ENCODE measurements at places on chromosomes 5 and 9. TPM values are rescaled to one million over a fixed set of nuclear protein-coding genes. Genes with fewer than 3 reads are reported as not detected.

Gene SLC36A2
- total RNA-seq = not detected

Gene CEP78
- total RNA-seq = 9.6 TPM

Gene LCN12
- total RNA-seq = 20.5 TPM

Gene GRXCR2
- not detected for total RNA-seq

GRCh38 chr9:114271556-114272510, 51.1 kb upstream of the ORM1 start:
- H3K27ac ChIP-seq = no peak overlapping the region
- no peaks in the 10 kb centered on the region for H3K27me3 ChIP-seq
- DNase-seq = no peak
- no peaks in the 10 kb centered on the region for H3K36me3 ChIP-seq

- no peak for DNase-seq
- no peaks in the 10 kb centered on the region for H3K27me3 ChIP-seq
- no peak overlapping the region for H3K27ac ChIP-seq
- peaks cover 4% of the 10 kb centered on the region for H3K4me1 ChIP-seq
Observed at GRCh38 chr9:129822898-129823541, 916 bp downstream of the TOR1A start.

DNA sequence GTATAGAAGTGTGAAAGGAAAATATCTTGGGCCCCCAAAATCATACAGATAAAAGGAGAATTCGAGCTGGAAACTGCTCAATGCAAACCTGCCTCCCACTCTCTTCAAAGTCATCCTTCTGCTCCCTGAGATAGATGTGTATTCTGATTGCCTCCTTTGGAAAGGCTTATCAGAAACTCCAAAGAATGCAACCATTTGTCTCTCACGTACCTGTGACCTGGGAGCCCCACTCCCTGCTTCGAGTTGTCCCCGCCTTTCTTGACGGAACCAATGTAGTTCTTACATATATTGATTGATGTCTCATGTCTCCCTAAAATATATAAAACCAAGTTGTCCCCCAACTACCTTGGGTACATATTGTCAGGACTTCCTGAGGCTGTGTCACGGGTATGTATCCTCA, 163.8 kb downstream of the DIRAS2 start:
- no peaks in the 10 kb centered on the region for H3K27me3 ChIP-seq
- H3K4me1 ChIP-seq = no peaks in the 10 kb centered on the region
- no peak overlapping the region for H3K27ac ChIP-seq
- H3K4me3 ChIP-seq = no peak overlapping the region

GRCh38 chr5:44372028-44372427, 17.2 kb downstream of the FGF10 start:
- H3K4me3 ChIP-seq = no peak overlapping the region
- no peaks in the 10 kb centered on the region for H3K4me1 ChIP-seq
- H3K27me3 ChIP-seq = no peaks in the 10 kb centered on the region
- H3K27ac ChIP-seq = no peak overlapping the region
- H3K36me3 ChIP-seq = no peaks in the 10 kb centered on the region

DNA sequence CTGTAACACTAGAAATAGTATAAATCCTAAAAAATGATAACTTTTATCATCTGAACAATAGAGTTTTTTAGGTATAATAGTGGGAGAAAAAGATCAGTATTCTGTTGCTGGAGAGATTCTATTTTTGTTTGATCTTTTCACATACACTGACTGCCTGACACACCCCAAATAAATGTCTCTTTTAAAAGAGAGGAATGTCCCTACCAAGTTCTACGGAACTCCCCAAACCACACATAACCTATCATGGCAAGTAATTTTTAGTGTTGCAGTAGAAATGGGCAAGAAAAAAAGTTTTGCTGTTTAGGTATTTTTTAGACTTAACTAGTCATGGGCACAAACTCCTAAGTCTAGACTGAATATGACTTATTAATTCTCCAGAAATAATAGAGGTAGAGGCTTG, 139.1 kb downstream of the ELAVL2 start:
- no peaks in the 10 kb centered on the region for H3K4me1 ChIP-seq
- no peak overlapping the region for H3K4me3 ChIP-seq
- no peak overlapping the region for H3K27ac ChIP-seq
- H3K27me3 ChIP-seq = no peaks in the 10 kb centered on the region

- H3K27ac ChIP-seq = no peak overlapping the region
- H3K27me3 ChIP-seq = no peaks in the 10 kb centered on the region
- no peaks in the 10 kb centered on the region for H3K4me1 ChIP-seq
- H3K36me3 ChIP-seq = no peaks in the 10 kb centered on the region
Observed at GRCh38 chr5:24477958-24478357, 166.8 kb downstream of the CDH10 start.

DNA sequence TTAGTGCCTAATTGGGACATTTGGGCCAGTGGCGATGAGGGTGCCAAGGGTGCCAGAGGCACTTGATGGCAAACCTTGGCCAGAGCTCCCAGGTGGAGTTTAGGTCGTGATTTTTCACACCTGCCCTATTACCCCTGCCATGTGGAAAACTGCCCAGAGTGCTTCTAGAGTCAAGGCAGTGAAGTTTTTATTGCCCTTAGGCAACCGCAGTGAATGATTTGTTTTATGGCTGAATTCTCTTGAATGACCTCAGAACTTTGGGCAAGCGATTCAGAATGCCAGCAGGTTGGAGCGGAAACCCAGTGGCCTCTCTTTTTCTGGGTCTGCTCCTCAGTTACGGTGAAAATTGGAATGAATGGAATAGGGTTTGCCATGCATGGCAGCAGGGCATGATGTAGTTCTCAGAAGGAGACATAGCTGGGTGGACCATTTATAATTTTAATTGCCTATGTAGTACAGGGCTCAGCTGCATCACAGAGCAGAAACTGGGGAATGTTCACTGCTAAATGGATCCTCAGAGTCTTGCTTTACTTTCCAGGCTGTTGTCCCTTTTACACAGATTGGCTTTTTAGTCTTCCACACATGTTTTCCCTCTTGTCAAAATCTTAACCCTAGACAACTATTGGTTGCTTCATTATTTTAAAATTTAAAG, 820.0 kb upstream of the SEMA6A start:
- no peak overlapping the region for H3K4me3 ChIP-seq
- H3K36me3 ChIP-seq = no peaks in the 10 kb centered on the region
- H3K27me3 ChIP-seq = no peaks in the 10 kb centered on the region
- no peak overlapping the region for H3K27ac ChIP-seq
- no peaks in the 10 kb centered on the region for H3K4me1 ChIP-seq

DNA sequence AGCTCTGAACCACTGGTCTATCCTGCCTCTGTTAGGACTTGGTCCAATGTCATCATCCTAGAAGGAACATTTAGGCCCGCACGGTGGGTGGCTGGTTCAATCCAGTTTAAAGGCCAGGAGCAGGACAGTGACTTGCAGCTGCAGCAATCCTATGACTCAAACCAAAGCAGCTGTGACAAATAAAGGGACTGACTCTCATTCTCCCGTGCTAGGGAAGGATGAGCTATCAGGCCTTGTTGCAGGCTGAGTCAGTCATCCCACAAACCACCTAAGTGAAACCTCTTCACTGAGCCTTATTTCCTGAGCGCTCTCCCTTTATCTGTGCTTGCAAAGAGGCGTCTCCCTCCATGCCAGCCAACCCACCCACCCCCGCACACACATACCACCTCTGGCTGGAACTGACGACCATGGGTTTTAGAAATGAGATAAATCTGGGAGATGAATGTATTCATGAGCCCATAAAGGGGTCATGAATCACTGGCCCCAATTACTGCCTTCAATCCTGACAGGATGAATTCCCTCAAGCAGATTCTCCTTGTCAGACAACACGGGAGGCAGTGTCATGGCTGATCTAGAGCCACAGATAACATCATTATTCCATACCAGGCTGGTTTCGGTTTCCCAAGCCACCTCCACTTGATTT, 93.4 kb downstream of the KCNIP1 start:
- no peaks in the 10 kb centered on the region for H3K4me1 ChIP-seq
- no peaks in the 10 kb centered on the region for H3K27me3 ChIP-seq
- H3K4me3 ChIP-seq = no peak overlapping the region
- H3K27ac ChIP-seq = no peak overlapping the region
- H3K36me3 ChIP-seq = no peaks in the 10 kb centered on the region

DNA sequence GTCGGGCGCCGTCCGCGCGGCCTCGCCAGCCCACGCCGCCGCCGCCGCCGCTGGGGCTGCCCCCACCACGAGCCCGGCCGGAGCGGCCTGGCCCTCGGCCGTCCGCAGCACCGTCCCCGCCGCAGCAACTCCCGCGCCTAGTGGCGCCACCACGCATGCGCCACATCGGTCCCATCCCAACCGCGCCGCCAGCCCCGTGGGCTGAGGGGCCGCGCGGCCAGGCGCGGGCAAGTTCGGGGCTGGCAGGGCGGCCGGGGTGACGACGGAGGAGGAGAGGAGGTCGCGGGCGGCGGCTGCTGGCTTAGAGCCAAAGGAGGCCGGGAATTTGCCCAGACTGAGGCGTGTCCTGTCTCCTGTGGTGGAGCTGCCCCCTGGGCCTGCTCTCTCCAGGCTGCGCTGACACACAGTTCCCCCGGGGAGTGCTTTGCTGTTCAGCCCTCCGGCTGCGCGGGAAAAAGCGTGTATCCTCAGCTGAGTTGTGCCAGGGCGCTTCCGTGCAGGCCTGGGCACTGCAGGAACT, at the start of gene TUSC1:
TUSC1 (minus strand) TSS at position 298 of the 520 bp plus-strand sequence; CDS start at position 166, 132 bp downstream.
- DNase-seq = peak; percentile 90
- peak within 1 kb of the TSS; percentile 98 for H3K27ac ChIP-seq
- no peaks in the 10 kb centered on the region for H3K27me3 ChIP-seq
- H3K36me3 ChIP-seq = no peaks in the 10 kb centered on the region
- H3K4me1 ChIP-seq = no peaks in the 10 kb centered on the region
- H3K4me3 ChIP-seq = peak within 1 kb of the TSS; percentile 86

GRCh38 chr9:24351973-24352372, 193.7 kb downstream of the IZUMO3 start:
- no peak overlapping the region for H3K27ac ChIP-seq
- no peaks in the 10 kb centered on the region for H3K36me3 ChIP-seq

DNA sequence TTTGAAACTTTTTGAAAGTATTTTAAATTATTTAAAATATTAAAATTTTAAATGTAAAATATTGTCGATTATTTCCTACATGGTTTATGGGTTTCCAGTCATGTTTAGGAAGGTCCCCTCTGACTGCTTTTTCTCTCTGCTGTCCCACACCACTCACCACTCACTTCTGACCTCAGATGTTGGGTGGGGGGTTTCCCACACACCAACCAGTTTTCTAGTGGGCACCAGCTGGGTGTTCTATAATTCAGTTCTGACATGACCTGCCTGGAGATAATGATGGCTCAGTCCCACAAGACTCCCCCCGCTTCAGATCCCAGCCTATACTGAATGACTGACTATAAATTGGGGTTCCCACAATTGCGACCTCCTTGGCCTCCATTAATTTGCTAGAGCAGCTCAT, 310.4 kb downstream of the GADD45G start:
- H3K4me1 ChIP-seq = no peaks in the 10 kb centered on the region
- no peaks in the 10 kb centered on the region for H3K27me3 ChIP-seq
- no peak overlapping the region for H3K27ac ChIP-seq
- H3K4me3 ChIP-seq = no peak overlapping the region
- DNase-seq = no peak

- H3K27me3 ChIP-seq = no peaks in the 10 kb centered on the region
- peak; percentile 52 for DNase-seq
- H3K36me3 ChIP-seq = no peaks in the 10 kb centered on the region
- no peak overlapping the region for H3K27ac ChIP-seq
- no peaks in the 10 kb centered on the region for H3K4me1 ChIP-seq
Observed at GRCh38 chr5:55232271-55232984, 980 bp downstream of the CCNO start.

DNA sequence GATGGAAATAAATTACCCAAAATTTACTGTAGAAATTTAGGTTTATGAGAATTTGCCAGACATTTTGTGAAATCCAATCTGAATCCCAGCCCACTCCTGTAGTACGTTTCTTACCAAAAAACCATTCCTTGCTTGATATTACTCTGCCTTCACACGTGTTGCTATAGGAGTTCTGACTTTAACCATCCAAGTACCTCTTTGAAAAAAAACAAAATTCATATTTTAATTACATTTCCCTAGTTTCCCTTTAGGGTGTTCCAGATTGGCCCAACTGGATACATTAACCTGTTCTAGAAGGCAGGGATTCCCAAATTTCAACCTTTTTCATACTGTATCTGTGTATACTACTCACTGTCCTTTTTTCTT, 1.4 kb upstream of the PJA2 start:
- no peaks in the 10 kb centered on the region for H3K36me3 ChIP-seq
- peak overlapping the region; percentile 85 for H3K4me3 ChIP-seq
- peak overlapping the region; percentile 98 for H3K27ac ChIP-seq
- H3K4me1 ChIP-seq = no peaks in the 10 kb centered on the region

GRCh38 chr9:17422994-17423680, 155.7 kb upstream of the SH3GL2 start:
- DNase-seq = peak; percentile 78
- peak overlapping the region; percentile 51 for H3K27ac ChIP-seq
- H3K27me3 ChIP-seq = no peaks in the 10 kb centered on the region
- H3K4me1 ChIP-seq = peaks cover 10% of the 10 kb centered on the region
- H3K36me3 ChIP-seq = no peaks in the 10 kb centered on the region
- no peak overlapping the region for H3K4me3 ChIP-seq
